ENCODE measurements at places on chromosomes 12 and 14.

DNA sequence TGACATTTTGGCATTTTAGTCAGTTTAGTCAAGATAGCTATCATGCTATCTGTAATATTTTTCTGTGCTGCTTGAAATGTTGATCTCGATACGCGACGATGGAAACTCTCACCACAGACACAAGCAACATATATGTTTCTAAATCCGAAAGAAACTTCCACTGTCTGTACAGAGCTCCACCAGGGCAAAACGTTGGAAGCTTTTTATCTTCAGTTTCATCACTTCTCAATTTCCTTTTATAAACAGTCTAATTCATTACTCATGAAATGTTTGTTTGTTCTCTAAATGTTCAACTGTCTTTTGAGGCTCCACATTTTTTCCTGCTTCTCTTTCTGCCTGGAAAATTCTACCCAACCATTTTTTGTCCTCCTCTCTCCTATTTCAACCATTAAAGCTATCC is 737.6 kb downstream of the SLC16A7 start:
- DNase-seq = no peak

DNA sequence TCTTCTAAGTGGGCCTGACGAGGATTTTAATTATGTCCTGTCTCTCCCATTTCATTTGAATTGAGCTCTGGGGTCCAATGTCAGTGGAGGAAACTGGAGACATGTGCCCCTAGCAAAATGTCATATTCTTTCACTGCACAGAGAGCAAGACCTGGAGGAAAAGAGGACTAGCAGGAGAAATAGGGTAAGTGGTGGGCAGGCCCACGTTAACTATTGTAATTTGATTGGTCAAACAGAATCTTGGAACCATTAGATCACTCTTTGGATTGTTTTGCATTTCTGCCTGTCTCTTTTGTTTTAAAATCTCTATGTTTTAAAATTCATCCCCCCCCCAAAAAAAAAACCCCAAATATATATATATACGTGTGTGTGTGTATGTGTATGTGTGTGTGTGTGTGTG is 113.9 kb upstream of the PELI2 start:
- DNase-seq = no peak

- DNase-seq = no peak
Measured at GRCh38 chr12:51131745-51132521, 41.0 kb downstream of the TFCP2 start.

DNA sequence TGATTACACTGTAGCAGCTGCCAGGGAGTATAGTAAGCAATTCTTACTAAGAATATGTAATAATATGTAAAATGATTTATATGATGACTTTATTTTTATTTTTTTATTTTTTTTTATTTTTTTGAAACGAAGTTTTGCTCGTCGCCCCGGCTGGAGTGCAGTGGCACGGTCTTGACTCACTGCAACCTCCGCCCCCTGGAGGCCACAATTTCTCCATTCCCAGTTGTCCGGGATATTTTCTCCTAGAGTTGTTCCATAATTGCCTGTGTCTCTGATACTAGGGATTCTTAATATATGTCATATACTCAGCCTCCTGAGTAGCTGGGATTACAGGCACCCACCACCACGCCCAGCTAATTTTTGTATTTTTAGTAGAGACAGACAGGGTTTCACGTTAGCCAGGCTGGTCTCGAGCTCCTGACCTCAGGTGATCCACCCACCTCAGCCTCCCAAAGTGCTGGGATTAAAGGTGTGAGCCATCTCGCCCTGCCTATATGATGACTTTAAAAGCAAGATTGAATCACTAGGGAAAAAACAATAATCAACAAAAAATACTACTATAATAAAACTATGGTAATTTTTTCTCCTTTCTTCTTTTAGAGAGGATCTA is 12.2 kb upstream of the ITPR2 start:
- DNase-seq = no peak

- DNase-seq = no peak
Measured at GRCh38 chr14:21703357-21704326, 30.0 kb upstream of the OR4E1 start.

GRCh38 chr12:113149361-113150150 is at the start of gene CFAP73:
TSS of gene CFAP73 (plus strand) at chr12:113149724. CDS start at chr12:113149858, 134 bp downstream.
- DNase-seq = no peak

DNA sequence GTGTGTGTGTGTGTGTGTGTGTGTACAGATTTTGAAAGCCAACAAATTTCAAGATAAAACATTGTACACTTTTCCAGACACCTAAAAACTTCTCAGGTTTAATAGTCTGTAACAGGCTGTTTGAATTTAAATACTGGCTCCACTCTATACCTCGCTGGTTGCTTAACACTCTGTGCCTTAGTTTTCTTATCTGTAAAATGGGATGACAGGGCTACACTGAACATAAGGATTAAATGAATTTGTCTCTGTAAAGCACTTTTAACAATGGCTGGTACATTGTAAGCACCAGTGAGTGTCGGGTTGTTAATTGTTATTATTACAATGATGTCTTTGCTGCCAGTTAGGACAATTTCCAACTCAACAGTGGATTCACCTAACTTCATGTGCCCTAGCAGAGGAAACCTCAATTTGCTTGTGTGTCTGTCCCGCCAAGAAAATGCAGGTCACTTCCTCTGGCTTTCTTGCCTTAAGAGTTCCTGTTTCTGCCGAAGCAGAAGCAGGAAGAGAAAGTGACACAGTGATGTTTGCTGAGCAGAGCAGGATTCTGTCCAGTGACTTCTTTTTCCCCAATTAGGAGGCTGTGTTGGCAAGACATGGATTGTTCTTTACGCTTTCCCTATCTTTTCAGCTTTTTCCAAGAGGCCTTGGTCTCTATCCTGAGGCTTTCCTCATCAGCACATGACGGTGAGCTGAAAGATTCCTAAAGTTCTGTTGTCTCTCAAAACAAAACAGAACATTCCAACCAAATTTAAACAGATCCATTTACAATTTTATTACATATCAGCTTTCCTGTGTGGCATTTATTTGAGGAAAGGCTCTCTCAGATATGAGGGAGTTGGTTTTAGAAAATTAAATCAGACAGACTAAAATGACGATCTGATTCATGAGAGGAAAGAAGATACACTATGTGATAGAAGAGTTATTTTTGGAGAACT is 154.1 kb upstream of the ATP2B1 start:
- DNase-seq = peak; percentile 18

GRCh38 chr12:126874427-126875026 is 1392.4 kb upstream of the TMEM132C start:
- DNase-seq = peak; percentile 43

DNA sequence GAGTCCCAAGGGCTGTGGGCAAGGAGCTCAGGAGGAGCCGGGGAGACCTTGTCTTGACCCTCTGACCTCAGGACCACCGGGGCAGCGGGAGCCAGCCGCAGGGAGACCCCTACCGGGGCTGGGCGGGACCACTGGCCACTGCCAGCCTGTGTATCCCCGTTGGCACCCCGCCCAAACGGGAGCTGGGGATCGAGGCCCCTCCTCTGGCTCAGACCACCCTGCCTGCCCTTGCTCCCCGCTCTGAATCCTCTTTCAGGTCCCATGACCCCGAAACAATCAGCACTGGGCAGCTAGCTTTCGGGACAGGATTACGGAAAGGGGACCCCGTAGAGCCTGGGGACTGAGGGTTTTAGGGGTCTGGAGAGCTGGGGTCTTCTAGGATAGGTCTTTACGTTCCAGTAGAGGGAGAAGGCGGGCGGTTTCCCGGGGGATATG is 1.3 kb downstream of the GLI1 start:
- DNase-seq = no peak

DNA sequence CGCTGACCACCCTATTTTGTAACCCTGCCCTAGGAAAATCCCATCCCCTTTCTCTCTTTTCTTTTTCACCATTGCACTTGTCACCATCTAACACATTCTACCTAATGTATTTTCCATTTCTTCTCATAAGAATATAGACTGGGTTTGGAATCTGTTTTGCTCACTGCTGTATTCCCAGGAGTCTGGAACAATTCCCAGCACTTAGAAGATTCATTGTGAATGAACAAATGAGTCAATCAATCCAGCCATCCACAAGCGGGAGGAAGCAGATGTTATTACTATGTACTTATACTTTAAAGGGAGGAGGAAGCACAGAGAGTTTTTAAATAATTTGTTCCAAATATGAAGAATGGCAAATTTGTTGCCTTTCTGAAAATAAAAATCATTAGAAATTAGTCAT is 142.1 kb downstream of the KIF21A start:
- no peak for DNase-seq

DNA sequence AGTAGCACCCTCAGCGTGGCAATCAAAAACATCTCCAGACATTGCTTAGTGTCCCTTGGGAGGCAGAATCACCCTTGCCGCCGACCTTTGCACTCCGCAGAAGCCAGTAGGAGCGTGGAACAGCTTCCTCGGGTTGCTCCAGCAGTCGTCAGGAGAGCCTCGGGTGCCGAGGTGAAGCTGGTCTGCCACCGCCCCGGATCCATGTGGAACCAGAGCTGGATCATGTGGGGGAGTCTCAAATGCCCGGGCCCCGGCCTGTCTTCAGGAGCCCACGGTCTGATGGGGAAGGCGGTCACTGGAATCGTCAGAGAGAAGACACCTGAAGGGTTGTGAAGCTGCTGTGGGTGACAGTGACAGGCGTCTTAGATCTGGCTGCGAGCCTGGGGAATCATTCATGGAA is 14.3 kb downstream of the MVK start:
- no peak for DNase-seq

GRCh38 chr12:115973968-115974724 is 303.3 kb downstream of the MED13L start:
- no peak for DNase-seq

- no peak for DNase-seq
Measured at GRCh38 chr14:64137657-64138290, 156.4 kb downstream of the ESR2 start.

GRCh38 chr14:22338917-22339715 is 249.9 kb downstream of the DAD1 start:
- no peak for DNase-seq

DNA sequence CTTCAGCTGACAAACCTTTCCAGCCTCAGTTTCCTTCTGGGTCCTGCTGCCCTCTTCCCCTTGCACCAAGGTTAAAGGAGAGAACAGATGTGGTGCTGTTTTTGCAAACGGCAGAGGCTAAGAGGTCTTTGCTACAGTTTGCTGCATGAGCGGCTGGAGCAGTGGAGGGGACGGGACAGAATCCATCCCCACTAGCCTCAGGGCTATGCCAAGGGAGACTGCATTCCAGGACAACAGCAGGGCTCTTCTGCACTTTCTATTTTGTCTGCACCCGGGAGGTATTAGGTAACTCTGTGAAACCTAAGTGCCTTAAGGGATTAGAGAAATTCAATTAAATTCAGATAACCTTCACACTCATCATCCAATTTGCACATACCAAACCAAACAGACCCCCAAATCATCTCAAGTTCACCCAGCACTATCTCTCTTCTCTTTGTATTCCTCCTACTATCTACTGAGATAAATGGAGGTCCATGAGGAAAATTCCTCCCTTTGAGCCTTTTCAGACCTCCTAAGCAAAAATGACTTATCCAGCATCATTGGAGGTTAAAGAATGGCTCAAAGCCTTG is 103.8 kb upstream of the VRK1 start:
- no peak for DNase-seq

DNA sequence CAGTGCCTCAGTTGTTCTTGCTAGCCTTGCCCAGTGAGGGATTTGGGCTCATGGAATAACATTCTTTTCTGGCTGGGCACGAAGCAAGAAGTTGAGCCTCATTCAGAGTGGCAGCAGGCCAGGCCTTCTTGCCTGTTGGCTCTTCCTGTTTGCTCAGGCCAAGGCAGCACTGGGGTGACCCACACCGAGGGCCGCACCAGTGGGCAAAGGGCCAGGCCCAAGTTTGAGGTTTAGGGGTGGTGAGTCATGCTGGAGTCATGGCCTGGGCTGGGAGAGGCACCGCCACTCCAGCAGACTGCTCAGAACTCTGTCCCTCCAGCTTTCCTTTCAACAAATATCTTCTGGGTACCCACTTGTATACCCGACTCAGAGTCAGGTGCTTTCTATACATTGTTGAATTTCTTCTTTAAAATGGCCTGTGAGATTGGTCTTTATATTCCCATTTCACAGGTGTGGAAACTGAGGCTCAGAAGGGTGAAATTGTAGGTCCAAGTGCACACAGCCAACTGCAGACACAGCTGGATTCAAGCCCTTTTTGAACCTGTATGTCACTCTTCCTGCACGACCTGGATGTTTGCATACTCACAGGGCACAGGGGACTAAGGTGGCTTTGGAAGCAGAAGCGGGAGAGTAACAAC is 279.4 kb downstream of the FOXN3 start:
- DNase-seq = no peak

DNA sequence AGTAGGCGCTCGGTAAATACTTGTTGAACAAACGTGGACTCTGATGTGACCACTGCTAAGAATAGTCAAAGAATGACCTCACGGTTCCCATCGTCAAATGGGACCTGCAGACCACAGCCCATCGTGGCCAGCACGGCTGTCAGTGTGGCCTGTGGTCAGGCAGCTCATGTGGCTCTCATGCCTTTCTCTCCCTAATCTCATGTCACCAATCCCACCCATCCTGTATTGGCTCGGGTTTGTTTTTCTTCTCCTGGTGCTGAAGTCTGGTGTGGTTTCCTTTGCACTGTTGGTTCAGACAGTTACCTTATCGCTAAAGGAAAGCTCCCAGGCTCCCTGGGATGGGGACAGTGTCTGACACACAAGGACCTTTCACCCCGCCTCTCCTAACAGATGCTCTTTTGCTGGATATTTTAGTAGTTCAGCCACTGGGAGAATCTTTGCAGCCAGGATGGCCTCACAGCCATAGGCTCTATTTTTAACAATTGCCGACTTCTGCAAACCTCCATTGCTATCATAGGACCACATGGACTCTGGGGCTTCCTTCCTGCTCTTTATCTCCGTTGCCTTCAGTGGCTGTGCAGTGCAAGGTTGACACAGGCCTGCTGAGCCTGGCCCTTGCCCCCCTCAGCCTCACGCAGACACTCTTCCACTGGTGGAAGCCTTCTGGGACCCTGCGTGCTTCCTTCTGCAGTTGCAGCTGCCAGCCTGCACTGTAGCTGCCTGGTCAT is 293.1 kb upstream of the FKBP4 start:
- peak; percentile 93 for DNase-seq

- DNase-seq = no peak
Measured at GRCh38 chr12:106429043-106429552, 71.5 kb downstream of the POLR3B start.

GRCh38 chr14:101743701-101744100 is 17.8 kb upstream of the PPP2R5C start:
- DNase-seq = no peak

DNA sequence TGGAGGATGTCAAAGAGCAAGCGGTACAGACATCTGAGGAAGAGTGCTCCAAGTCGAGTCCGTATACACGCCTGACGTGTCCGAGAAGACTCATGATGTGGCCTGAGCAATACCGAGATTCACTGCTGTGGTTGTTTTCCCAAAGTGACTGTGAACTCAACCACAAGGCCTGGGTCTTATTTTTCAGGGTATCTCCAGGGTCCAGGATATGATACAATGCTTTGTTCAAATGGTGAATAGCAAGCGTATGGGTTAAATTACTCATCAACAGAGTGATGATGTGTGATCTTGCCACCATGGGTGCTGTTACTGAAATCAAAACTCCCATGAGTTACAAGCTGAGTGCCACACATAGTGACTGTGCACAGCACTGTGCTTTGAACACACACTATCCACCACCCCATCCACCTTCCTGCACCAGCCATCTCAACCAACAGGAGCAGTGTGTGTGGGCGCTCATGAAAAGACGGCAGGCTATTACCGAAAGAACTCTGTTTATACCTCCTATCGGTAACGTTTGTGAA is 109.6 kb downstream of the BCAT1 start:
- no peak for DNase-seq

All from CMK (cell line).